NCI-H1694 treated with DMSO at 0.1 percent for 48 hours (cell line): ENCODE measurements at places on chromosomes 13 and 19.

GRCh38 chr13:71577127-71577526 is 289.9 kb downstream of the DACH1 start:
- DNase-seq = no peak

DNA sequence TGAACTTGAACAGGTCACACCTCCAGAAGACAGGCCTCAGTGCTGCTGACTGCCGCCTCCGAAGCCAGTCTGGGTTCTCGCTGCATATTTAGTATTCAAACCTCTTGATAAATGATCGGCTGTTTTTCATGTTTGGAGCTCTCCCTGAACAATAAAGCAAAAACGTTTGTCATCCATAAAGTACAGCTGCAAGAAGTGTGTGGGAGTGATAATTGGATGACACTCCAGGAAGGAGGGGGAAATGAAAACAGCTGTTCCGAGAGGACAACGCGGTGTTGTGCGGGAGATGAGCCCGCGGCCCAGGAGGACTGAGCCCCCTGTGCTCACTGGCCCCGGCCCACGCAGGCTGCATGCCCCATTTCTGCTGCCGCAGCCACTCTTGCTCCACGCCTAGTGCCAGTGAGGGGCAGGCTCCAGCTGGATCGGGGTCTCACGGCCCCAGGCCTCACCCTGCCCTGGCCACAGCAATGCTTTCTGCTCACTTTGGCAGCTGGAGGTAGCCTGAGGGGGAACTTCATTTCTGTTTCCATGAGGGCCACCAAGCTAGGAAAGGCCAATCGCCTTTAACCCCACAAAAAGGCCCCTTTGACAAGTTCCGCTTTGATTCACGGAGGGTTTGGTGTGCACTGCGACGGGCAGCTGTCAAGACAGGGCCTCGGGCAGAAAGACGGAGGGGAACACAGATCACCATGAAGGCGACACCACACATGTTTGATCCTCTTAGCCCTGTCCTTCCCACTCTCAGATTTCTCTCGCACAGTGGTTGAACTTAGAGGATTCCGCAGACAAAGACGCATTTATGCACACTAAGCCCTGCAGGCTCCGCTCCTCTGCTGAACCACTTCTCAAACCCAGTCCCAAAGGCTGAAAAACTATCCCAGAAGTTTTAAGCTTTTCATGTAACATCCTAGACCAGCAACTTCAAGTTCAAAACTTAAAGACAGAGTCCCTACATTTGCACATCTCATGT is 537.6 kb downstream of the EFNB2 start:
- DNase-seq = no peak

- DNase-seq = no peak
Observed at GRCh38 chr13:23979361-23980159, 82.3 kb upstream of the C1QTNF9B start.

- DNase-seq = no peak
Observed at GRCh38 chr13:111319998-111320911, at the start of gene TEX29. Gene TEX29, plus strand, starts transcription at chr13:111320642. Its CDS starts 249 bp downstream, at chr13:111320891.

GRCh38 chr13:99916366-99917103 is 55.0 kb downstream of the ZIC5 start:
- peak; percentile 86 for DNase-seq

DNA sequence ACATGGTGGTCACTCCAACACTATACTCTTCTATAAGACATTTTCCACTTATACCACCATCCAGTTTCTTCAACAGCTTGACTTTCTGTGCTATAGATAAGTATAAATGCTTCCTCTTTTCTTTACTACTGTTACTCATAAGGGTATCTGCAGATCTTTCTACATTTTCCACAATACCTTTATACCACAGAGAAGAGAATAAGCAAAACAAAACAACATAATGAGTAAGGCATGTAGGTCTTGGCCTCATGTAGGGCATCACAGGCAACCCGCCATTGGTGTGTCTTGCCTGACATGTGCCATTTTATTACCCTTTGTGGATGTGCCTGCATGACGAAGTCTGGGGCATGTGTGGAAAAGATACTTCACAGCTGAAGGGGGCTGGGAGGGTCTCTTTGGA is 265.3 kb upstream of the STARD13 start:
- DNase-seq = no peak

DNA sequence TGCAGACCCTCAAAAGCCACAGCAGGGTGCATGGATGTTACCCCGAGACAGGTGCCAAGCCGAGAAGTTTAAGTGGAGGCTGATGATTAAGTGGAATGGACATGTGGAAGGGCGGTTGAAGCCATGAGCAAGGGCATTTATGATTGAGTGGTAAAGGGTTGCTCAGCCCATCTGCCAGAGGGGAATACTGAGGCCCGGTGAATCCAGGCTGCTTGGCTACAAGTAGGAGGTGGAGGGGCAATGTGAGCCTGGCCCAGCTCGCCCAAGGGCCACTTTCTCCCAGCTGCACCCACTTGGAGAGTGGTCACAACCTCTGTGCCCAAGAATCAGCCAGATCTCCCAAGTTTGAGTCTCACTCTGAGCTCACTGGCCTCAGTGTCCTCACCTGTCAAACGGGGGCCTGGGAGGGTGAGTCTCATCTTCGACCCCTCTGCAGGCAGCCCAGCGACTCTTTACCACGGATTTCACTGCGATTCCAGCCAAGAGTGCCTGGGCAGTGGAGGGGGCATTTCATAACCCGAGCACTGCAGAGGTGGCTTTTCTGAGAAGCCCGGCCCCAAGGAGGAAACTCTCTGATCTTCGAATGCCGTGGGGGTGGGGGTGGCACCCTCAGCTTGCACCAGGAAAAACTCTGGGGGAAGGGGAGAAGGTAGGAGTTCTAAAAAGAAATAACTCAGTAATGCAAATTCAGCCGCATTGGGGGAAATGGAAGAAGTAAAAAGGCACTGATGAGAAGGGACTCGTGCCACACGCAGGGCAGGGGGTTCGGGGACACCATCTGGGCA is 62.9 kb upstream of the KLF2 start:
- DNase-seq = no peak

DNA sequence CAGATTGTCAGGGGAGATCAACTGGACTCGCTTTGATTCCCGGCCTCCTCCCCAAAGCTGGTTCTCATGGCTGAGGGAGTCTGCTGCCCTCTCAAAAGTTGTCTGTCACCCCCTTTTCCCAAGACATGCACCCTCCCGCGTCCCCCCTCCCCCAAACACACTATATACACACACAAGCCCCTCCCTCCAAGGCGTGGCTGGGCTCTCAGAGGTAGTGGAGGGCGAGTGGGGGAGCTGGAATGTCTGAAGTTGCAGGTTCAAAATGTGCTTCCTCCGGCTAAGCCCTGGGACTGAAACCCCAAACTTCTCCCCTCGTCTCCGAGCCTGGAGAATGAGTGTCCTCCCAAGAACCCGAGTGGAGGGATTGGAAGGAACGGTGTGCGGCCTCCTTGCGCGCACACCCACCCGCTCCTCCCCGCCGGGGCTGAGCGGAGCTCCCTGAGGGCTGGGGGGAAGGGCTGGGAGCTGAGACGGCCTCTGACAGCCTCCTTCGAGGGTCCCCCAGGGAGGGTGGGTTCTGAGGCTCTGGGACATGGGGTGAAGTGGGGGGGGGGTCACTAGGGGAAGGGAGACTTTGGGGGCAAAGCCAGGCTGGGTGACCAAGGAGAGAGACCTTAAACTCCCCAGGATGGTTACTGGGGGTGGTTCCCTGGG is 9.9 kb upstream of the MEIS3 start:
- no peak for DNase-seq

DNA sequence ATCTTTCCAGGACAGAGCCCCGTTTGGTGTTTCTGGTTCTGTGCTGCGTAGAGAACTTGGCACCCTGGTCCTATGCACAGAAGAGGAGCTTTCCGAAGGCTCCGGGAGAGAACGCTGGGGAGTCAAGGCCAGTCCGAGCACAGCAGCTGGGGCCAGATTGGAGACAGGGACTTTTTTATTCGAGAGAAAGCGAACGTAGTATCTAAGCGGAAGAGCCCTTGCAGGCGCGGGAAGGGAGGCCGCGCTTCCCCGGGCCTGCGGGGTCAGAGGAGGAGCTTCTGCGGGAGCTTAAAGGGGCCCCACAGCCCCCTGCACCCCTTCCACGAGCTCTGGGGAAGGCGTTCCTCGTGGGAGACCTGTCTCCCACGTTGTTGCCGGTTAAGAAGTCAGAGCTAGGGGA is 48.6 kb upstream of the ARHGEF7 start:
- no peak for DNase-seq

GRCh38 chr13:27043013-27043412 is 128.6 kb downstream of the USP12 start:
- peak; percentile 43 for DNase-seq

- DNase-seq = no peak
Observed at GRCh38 chr13:21911646-21912298, 240.9 kb downstream of the FGF9 start.

GRCh38 chr19:17235971-17236777 is 9.5 kb downstream of the NR2F6 start:
- peak; percentile 6 for DNase-seq

GRCh38 chr19:47065242-47065641 is 16.8 kb upstream of the TMEM160 start:
- DNase-seq = no peak

DNA sequence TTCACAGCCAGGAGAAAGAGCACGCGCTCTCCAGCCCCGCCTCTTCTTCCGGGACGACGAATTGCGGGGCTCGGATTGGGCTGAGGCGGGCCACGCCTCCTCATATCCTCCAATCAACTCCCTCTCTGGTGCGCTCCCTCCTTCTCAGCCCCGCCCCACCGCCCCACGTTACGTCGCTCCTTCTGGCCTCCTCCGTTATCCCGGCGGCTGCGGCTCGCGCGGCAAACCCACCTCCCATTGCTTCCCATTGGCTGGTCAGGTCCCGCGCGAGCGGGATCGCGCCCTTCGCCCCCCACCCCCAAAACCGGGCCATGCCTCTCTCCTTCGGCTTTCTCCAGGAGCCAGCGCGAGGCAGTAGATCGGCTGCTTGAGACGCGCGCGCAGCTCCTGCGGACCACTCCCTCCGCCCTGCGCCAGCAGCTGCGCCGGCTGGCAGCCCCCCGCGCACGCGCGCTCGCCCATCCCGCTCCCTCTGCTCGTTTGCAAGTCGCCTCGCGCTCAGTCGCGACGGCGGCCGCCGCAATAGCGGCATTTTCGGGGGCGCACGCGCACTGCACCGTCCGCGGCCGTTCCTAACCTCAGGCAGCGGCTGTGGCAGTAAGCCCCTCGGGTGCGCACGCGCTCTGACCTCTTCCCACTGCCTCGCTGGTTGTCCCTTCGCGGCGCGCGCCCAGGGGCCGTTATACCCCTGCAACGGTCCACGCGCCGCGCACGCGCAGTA is 512 bp upstream of the ARHGAP35 start:
- DNase-seq = peak; percentile 98

GRCh38 chr13:111956261-111957151 is 110.4 kb upstream of the SOX1 start:
- no peak for DNase-seq

GRCh38 chr19:17482877-17483604 is 12.7 kb downstream of the SLC27A1 start:
- DNase-seq = no peak

DNA sequence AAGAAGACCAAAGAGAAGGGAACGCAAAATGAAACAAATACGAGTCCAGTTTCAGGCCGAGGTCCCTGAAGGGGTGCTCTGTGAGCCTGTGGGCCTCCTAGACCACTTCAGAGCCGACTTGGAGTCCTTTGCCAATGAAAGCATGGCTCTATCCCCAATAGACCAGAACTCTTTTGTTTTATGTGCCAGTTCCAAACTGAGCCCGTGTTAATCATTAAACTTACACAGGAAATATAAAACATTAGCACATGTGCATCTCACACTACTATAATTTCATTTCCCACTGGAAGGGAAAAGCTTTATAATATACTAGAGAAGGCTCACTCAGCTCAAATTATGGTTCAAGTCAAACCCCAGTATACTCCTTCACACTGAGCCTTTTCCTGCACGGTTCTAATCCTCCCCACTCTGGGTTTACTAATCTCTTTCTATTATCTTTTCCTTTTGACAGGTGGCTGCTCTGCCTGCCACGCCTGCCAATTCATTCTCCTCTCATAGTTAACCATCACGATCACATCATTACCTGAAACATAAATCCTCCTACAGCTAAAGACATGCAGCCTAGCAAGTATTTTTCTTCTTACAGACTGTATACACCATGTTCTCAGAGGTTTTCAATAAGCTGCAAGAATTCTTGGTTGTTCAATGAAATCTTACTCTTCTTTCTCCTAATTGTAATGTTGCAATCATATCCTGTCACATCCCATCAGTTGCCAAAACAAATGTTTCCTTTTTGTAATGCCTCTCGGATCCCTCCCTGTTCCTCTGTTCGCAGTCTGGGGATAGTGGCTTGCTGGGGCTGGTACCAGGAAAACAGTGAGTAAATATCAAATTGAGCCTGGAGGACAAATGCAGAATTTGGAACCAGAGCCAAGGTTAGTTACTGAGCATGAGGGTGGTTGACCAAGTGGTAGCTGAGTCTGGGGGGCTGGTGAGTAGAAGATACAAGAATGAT is 18.8 kb upstream of the WASF3 start:
- DNase-seq = peak; percentile 17

DNA sequence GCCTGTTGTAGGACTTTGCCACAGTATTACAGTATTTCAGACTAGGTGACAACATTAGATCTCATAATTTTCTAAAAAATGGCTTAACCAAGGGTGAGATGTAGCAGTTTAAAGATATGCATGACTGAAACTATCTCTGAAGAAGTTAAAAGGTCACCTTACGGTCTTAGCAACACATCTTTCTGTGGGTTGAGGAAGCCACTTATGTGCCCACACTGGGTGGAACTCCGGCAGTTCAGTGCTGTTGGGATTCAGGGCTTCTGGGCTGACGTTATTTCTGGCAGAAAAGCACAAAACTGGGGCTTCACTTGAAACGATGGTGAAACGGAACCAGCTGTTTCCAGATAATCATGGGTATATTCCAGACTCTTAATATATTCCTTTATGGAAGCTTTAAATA is 697.3 kb downstream of the PCDH9 start:
- no peak for DNase-seq

GRCh38 chr13:104008541-104009435 is 942.6 kb upstream of the SLC10A2 start:
- no peak for DNase-seq

- peak; percentile 0 for DNase-seq
Observed at GRCh38 chr19:6161271-6161850, 25.9 kb downstream of the ACSBG2 start.

- no peak for DNase-seq
Observed at GRCh38 chr13:113605461-113605860, 20.9 kb downstream of the TFDP1 start.

- no peak for DNase-seq
Observed at GRCh38 chr19:50203281-50204080, at the start of gene MYH14. Gene MYH14, plus strand, starts transcription at chr19:50203622. Its CDS starts 6,744 bp downstream, at chr19:50210366.

DNA sequence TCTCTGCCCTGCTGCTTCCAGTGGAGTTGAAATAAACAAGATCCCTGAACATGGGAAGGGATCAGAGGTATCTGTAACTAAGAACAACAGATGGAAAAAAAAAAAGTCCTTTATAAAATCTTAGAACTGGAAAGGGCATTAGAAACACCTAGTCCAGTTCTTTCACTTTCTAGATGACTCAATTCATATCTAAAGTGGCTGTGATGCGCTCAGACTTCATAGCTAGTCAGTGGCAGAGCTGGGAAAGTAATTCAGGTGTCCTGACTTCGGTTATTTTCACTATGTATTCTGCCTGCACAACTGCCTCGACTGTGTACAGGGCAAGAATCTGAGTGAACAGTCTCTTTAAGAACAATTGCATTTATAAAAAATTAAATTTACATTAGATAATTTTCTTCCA is 151.8 kb upstream of the TMTC4 start:
- no peak for DNase-seq

GRCh38 chr13:30510091-30510490 is 44.4 kb upstream of the HMGB1 start:
- DNase-seq = no peak
